ENCODE measurements at places on chromosomes 3 and 15.

DNA sequence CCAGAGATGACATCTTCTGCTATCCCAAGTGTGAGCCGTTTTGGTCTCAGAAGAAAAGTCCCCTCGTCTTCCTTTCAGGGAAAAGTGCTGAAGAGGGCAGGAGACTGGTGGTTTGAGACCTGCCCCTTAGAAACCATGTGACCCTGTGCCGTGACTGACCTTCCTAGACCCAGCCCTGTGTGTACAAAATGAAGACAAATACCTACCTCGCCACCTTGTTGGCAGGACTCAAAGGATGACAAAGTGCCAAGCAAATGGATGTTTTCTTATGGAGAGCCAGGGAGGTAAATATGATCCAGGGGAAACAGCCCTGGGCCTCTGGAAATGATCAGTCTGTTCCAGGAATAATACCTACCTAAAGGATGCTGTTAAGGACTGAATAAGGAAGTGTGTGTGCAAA lies 41.3 kb downstream of the FAM174B start:
- no peak for DNase-seq

DNA sequence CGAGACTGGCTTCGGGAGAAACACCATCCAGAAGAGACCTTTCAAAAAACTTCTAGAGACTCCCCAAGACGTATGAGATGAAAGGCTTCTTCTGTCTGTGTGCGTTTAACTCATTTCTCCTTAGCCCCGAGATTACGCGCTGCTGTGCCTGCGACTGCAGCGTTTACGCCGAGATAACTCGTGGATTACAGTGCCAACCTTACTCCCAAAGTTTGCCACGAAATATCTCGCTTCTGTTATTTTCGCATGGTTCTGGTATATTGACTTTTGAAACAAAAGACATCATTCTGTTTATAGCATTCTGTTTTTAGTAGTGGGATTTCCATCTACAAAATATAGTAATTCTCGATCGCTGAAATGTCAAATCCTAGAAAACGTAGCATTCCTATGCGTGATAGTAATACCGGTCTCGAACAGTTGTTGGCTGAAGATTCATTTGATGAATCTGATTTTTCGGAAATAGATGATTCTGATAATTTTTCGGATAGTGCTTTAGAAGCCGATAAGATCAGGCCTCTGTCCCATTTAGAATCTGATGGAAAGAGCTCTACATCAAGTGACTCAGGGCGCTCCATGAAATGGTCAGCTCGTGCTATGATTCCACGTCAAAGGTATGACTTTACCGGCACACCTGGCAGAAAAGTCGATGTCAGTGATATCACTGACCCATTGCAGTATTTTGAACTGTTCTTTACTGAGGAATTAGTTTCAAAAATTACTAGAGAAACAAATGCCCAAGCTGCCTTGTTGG lies 467 bp downstream of the PGBD4 start:
- no peak for DNase-seq

GRCh38 chr3:69320871-69321271 lies 65.0 kb downstream of the FRMD4B start:
- no peak for DNase-seq

GRCh38 chr3:56055546-56055945 lies 412.7 kb downstream of the ERC2 start:
- no peak for DNase-seq

DNA sequence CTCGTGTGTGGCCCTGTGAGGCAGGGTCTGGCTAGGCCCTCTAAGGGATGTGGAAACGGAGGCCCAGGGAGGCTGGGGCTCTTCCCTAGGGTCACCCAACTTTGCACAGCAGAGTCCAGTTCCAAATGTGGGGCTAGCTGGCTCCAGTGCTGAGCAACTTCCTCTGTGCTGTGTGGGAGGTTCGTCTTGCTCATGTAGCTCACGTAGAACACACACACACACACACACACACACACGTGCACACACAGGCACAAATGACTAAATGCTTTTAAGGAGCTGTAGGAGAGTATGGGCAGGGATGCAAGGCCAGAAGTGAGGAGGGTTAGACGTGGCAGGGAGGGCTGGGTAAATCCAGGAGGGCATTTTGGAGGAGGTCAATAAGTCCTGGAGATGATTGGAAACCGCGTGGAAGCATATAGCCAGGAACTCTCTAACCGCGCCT lies 213.8 kb downstream of the RPLP1 start:
- no peak for DNase-seq

GRCh38 chr3:178847190-178847589 lies 224.4 kb downstream of the ZMAT3 start:
- no peak for DNase-seq
